ENCODE measurements at places on chromosomes 2 and 18.

GRCh38 chr18:76572518-76573247 is 77.6 kb upstream of the ZNF516 start:
- DNase-seq, result no peak

DNA sequence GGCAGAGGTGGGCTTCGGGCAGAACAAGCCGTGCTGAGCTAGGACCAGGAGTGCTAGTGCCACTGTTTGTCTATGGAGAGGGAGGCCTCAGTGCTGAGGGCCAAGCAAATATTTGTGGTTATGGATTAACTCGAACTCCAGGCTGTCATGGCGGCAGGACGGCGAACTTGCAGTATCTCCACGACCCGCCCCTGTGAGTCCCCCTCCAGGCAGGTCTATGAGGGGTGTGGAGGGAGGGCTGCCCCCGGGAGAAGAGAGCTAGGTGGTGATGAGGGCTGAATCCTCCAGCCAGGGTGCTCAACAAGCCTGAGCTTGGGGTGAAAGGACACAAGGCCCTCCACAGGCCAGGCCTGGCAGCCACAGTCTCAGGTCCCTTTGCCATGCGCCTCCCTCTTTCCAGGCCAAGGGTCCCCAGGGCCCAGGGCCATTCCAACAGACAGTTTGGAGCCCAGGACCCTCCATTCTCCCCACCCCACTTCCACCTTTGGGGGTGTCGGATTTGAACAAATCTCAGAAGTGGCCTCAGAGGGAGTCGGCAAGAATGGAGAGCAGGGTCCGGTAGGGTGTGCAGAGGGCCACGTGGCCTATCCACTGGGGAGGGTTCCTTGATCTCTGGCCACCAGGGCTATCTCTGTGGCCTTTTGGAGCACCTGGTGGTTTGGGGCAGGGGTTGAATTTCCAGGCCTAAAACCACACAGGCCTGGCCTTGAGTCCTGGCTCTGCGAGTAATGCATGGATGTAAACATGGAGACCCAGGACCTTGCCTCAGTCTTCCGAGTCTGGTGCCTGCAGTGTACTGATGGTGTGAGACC is at the start of gene PROC:
Gene PROC (plus strand): TSS at position 128 of the 812 bp plus-strand sequence. CDS start 1,516 bp downstream, outside the sequence.
- DNase-seq, result no peak

DNA sequence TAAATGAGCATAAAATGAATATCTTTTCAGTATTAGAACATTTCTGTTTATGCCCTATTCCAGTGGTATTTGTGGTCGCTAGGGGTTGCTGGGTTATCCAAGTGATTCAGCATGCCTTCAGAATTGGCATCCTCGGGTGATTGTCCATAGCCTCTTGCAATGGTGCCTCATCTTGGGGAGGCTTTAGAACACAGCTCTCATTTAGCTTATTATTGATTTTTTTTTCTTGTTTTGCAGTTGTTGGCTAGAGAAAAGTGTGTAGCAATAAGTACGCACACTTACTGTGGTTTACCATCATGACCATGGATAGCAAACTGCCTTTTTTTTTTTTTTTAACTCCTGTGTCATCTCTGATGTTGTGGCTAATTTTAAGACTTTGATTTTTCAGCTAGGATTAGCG is 33.6 kb downstream of the PLEKHA3 start:
- peak; percentile 4 for DNase-seq

DNA sequence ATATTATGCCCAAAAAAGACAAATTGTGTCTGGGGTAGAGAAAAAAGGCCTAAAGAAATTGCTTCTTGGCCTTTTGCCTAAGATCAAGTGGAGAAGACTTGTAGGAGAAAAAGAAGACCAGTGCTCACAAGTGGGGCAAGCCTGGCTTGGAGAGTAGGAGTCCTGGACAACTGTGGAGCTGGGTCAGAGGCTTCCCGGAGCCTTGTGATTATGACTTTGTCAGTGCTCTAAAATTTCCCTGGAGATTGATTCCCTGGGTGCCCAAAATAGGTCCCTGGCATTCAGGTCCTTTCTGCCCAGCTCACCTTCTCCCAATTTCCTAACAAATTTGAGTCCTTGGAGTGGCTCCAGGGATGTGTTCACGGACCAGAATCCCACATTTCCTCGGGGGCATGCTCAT is 787 bp upstream of the TRIM54 start:
- no peak for DNase-seq

GRCh38 chr18:12474876-12475275 is 67.1 kb downstream of the PRELID3A start:
- no peak for DNase-seq

- DNase-seq, result no peak
Measured at GRCh38 chr2:187481543-187481942, 33.5 kb upstream of the CALCRL start.

DNA sequence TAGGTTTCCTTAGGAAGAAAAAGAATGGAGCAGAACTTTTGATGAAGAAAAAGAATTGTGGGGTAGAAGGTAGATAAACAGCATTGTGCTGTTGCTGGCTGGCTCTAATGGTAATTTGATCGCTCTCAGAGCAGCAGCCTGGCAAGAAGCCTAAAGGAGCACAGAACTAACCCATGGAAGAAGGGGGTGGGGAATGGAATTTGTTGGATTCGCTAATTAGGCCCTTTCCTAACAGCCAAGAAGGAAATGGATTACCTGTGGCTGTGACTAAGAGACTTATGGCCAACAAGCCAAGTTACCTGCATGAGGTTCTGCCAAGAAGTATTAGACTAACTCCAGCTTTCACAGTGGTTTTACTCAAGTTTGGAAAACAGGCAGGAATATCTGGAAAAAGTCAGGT is 210.6 kb downstream of the IKZF2 start:
- peak; percentile 70 for DNase-seq

DNA sequence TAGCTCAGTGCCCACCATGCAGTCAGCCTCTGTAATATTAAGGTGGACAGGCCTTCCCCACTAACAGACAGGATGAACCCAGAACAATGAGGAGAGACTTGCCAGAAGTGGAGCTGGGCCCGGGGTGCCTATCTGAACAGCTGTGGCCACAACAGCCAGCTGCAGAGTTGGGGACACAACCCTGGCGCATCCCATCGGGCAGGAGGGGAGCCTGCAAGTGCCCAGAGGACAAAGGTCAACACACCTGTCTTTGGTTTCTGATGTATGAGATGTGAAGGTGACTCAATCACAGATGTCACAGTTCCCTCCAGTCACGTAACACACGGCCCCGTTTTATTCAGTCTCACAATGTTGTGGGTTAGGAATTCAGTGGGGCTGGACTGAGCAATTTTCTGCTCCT is 48.2 kb upstream of the TAF1B start:
- DNase-seq, result no peak

- DNase-seq, result no peak
Measured at GRCh38 chr2:94993176-94994062, 32.1 kb upstream of the MAL start.

GRCh38 chr2:219182331-219183150 is 4.5 kb downstream of the RETREG2 start:
- no peak for DNase-seq

- no peak for DNase-seq
Measured at GRCh38 chr2:225104971-225105370, 62.7 kb upstream of the DOCK10 start.
